ENCODE measurements at places on chromosomes 3 and 15.

DNA sequence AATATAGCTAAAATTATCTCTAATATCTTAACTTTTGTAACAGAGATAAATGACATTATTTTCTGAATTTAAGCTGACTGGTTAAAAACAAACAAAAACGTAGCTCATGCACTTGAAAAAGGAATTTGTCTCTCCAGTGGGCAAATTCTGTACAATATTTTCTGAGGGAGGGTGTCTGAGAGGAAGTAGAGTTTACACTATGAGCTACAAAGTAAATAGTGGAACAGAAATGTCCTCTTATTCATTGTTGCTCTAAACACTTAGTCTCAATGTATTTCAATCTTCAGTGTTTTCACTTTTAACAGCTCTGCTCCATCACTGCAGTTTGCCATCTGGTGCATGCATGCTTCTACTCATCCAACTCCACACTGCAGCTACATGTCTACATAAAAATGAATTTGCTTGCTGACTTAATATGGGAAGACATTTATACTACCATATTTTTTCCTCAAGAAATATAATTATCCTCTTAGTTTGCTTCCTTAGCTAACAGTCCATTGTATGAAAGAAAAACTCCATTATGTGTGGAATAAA, 817.4 kb upstream of the LMCD1 start:
- DNase-seq: no peak

- DNase-seq: no peak
Observed at GRCh38 chr15:64875641-64876223, 34.0 kb downstream of the PLEKHO2 start.

GRCh38 chr3:29683018-29683993, 402.4 kb downstream of the RBMS3 start:
- peak; percentile 70 for DNase-seq

DNA sequence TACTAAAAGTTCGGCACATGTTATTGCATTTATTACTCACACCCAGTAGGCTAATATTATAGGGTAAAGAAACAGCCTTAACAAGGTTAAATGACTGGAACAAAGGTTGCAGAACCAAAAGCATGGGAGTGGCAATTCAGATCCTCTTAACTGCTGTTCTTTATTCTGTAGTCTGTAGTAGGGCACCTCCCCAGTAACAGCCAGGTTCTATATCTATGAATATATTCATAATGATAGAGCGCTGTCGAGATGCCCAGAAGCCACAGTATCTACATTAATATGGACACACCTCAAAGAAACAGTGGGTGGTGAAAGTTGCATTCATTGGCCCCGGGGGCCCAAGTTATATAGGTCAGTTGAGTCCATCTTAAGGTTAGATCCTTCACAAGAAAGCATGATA, 340.9 kb upstream of the THRB start:
- no peak for DNase-seq

DNA sequence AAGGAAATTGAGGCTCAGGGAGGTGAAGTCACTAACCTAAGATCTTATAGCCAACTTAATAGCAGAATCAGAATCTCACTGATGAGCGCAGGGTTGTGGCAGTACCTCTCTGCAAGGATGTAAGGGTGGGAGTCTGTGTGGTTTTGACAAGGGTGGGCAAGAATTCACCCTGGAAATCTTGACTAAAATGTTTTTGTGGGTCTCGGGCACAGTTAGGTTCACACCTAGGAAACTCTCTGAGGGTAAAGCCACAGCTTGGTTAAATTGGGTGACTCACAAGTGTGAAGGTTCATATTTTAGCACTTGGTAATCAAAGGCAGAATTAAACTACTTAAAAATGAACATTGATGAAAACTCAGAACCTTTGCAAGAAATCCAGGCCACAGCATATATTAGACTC, 178.2 kb upstream of the EOMES start:
- DNase-seq: no peak

- DNase-seq: no peak
Observed at GRCh38 chr3:109440353-109440752, 103.0 kb upstream of the DPPA4 start.

- no peak for DNase-seq
Observed at GRCh38 chr3:123047062-123047319, 19.4 kb upstream of the SEMA5B start.

- DNase-seq: no peak
Observed at GRCh38 chr3:9901967-9902366, 681 bp upstream of the IL17RE start.

DNA sequence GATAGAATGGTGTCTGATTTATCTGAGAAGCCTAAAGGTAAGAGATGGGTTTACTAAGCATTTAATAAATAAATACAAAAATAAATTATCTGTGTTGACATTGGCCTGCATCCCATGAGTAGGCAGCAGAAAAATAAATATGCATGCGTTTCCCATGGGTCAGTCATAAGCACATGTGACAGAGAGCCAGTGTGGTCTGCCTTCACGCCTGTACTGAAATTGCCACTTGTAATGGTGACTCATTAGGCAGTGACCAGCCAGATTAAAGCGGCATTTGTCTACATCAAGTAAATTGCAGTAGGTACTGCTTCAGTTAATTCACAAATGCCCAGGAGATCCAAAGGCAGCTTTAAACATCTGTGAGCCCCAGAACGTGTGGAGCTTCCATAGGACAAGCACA, 399.6 kb downstream of the NAALADL2 start:
- no peak for DNase-seq

- no peak for DNase-seq
Observed at GRCh38 chr3:152823173-152823572, 11.8 kb upstream of the P2RY1 start.

GRCh38 chr3:166455744-166456143, 618.5 kb upstream of the BCHE start:
- DNase-seq: peak; percentile 89

- no peak for DNase-seq
Observed at GRCh38 chr3:197155046-197155445, 125.4 kb upstream of the MELTF start.

DNA sequence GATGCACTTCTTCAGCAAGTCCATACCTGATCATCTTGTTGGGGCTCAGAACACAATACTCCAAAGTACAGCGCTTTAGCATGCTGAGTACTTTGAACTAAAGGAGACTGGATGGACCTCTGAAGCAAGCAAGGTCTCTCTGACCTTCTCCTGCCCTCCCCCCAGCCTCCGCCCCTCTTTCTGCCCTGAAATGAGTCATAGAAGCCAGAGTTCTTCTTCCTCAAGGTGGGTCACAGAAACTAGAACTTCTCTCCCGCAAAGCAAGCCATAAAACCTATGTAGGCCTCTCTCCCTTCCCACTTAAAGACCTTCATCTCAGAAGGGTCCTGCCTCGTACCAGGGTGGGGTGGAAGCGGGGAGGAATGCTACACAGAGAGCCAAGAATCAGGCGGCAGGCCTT, 230.5 kb upstream of the PROK2 start:
- DNase-seq: no peak

DNA sequence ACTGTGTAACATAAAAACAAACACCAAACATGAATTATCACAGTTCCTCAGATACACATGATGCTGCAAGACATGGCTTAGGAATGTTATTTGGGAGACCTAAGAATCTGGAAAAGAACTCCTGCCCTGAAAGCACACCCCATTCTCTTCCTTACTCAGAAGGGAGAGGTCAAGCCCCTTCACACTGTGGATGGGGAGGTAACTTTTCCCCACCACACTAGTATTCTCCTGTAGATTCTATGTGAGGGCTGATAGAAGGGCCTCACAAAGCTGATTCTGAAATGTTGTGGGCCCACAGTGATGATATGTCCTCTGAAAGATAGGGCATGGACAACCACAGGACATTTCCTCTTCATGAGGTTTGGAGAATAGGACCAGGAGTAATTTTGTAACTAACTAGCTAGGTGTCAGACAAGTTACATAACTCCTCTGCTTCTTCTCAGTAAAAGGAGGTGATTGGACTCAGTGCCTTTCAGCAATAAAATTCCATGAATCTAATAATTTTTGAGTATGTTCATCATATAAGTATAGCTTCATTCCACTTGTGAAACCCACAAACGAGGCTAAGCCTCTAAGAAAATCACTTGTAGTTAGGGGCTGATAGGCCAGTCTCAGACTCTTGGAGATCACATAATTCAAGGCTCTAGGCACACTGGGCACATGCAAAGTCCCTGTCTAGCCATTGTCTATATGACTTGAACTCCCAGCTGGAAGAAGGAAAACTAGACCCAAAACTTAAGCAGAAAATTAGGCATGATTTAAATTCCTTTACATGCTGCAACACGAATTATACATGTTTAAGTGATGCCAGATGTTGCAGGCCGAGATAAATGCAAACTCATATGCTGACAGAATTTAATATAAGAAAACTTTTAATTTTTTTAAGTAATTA, 7.5 kb downstream of the PTX3 start:
- DNase-seq: peak; percentile 54

- DNase-seq: no peak
Observed at GRCh38 chr3:89522155-89522554, 414.7 kb downstream of the EPHA3 start.

DNA sequence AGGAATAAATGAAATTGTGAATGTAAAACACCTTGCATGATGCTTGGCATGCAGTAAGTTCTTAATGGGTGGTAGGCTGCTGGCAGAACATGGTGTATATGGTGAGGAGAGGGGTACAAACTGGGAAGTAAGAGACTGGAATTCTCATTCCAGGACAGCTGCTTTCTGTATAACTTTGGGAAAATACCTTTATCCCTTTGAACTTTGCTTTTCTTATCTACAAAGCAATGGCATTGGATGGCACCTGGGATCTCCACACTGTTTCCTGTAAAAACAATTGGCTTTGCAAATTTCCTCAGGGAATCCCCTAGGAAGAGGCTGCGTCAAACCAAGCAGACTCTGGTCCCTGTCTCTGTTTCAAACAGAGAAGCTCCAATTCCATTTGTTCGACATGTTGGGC, 100.7 kb upstream of the SLC4A7 start:
- DNase-seq: no peak

GRCh38 chr3:41690766-41691563, 270.9 kb downstream of the ULK4 start:
- no peak for DNase-seq

GRCh38 chr15:39099524-39099923, 481.4 kb upstream of the THBS1 start:
- DNase-seq: no peak

DNA sequence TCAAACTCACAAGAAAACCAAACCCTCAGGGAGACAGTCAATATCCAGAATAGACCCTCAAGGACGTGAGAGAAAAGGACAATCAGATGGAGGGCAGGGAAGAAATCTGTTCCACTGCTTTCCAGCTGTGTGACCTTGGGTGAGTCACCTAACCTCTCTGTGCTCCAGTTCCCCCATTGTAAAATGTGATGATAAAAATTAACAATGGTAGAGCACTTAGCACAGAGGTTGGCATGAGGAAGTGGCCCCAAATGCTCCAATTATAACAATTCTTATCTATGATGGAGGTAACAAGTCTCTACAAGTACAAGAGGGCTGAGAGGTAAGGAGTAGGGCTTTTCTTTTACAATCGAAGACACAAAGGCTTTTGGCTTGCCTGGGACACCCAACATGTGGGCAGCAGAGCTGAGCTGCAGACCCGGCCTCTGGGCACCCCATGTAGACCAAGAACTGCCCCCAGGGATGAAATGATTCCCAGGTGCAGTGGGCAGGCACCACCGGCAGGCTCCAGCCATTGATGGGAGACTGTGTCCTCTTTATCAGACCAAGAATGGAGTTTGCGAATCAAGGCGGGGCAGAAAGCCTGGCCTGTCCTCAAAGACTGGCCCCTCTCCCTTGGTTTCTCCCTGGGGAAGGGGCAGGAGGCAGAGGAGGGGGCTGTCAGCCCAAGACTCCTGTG, 22.0 kb downstream of the WNT7A start:
- no peak for DNase-seq

GRCh38 chr15:88904624-88905327, 8.4 kb downstream of the MFGE8 start:
- peak; percentile 77 for DNase-seq

- no peak for DNase-seq
Observed at GRCh38 chr3:101043687-101044078, 50.5 kb upstream of the ABI3BP start.

DNA sequence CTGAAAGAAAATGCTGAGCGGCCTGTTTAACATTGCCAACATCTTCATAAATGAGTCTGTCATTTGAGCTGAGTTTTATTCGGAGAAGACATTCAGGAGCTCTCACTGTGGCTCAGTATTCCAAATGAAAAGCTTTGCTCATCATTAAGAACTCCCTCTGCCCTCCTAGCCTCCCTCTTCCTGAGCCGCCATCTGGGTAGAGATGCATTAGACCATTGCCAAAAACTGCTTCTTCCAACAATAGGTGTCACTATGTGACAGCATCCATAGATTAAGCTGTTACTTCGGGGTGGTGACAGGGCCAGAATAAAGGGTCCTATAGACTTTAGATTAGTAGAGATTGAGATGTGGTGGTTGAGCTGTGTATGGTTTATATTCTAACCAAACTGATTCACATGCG, 501.4 kb upstream of the NR2F2 start:
- DNase-seq: no peak

GRCh38 chr3:180287703-180288102, 251.0 kb upstream of the PEX5L start:
- DNase-seq: no peak

- DNase-seq: peak; percentile 20
Observed at GRCh38 chr15:67906382-67906781, 66.5 kb upstream of the RNU6-1 start.

DNA sequence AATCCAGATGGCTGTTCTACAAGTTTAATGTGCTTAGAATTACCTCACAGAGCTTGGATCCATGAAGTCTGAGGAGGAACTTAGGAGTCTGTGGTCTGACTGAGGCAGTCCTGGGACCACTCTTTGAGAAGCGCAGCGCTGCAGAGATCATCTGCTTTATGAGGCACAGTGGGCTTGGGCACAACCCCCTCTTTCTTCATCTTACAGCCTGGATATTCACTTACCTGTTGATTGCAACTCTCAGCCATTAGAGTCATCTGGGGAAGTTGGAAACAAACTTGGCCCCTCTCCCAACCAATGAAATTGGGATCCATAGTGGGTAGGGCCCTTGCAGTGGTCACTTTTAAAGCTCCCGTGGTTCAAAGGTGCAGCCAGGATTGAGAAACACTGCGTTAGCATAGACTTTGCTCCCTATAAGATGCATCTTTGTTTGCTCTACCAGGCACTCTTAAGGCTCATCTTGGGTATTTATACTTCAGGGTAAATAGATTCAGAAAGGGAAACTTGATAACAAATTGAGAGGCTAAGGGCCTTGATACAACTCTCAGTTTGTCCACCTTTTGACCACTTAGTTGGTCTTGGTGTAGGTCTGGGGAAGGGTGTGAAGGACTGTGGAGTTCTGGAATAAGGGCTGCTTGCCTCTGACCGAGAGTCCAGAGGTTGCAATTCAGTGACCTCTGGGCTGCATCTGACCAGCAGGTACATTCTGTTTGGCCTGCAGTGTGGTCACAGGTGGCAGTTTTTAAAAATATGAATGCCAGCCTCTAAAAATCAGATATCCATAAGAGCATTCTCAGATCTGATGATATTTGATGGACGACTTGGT, 22.8 kb downstream of the FEM1B start:
- DNase-seq: no peak

GRCh38 chr3:138962854-138963560, 16.0 kb downstream of the FOXL2NB start:
- DNase-seq: no peak

DNA sequence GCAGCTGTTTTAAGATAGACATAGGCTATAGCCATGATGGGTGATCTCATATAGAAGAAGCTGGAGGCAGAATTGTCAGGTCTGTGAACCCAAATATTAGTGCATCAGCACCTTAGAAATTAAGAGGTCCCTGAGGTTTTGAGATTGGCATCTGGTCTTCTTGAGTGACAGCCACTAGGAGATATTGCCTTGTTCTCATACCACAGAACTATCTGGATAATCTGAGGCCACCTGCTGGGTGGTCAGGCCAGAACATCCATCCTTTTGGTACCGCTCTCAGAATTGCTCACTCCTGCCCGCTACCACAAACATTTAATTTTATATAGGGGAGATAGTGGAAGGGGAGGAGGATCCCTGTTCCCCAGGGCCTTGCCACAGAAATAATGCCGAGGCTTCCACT, 210.6 kb upstream of the ZPLD1 start:
- peak; percentile 26 for DNase-seq
